Globus pallidus (tissue), 1 donor: ENCODE measurements at places on chromosomes 5 and 9.

- DNase-seq = peak; percentile 29
Observed at GRCh38 chr5:173707392-173707791, 90.9 kb upstream of the BOD1 start.

GRCh38 chr5:179819296-179820126 lies 1.2 kb upstream of the SQSTM1 start:
- DNase-seq = peak; percentile 75

DNA sequence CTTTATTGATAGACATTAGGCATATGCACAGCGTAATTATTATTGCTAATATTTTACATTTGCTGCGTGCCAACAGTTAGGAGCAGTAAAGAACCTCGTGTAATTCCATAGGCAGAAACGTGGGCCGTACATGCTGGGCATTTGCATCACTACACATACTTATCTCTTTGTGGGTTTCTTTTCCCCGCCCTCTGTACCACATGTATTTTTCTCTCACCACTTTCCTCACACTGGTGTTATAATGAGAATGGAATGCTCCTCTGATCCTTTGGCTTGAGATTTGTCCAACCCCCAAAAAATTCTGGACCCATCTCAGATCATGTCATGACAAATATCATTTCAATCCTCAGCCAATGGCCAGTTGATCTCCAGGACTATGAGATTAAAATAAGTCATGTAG lies 1952.6 kb upstream of the WWC1 start:
- no peak for DNase-seq

DNA sequence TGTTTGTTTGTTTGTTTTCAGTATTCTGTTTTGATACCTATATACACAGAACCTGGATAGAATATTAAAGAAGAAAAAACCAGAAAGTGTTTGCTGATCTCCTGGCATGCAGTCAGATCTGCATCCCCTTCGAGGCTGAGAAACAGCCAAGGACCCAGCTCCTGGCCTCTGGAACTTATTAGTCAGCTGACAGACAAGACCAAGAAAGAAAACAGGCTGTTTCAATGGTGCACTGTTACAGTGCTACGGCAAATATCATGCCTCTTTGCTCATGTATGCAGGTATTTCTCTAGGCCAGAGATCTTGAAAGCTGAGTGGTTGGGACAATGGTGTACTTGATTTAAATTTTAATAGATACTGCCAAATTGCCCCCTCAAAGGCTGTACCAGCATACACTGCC lies 95.0 kb downstream of the C5orf15 start:
- DNase-seq = no peak
